H9 (cell line): ENCODE measurements at places on chromosomes 7 and 10.

GRCh38 chr7:107982918-107983389 is 20.0 kb downstream of the LAMB1 start:
- H3K27me3 ChIP-seq, result no peaks in the 10 kb centered on the region
- peaks cover 31% of the 10 kb centered on the region for H3K36me3 ChIP-seq
- no peaks in the 10 kb centered on the region for H3K4me1 ChIP-seq
- no peak overlapping the region for H3K4me3 ChIP-seq
- DNase-seq, result no peak

DNA sequence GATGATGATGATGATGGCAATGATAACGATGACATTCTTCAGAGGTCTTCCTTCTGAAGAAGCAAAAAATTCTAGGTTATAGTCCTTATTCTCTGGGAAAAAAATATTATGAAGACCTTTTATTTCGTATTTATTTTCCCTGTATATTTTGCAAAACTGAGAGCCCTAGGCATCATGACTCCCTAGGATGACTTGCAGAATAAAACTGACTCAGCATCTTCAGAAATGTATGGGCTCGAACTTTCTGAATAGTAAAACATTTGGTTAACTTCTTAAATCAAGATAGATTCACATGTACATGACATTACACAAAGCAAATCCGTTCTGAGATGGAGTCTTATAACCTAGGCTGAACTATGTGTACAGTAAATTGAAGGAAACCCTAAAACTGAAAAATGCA is 29.4 kb downstream of the DKK1 start:
- no peak overlapping the region for H3K4me3 ChIP-seq
- no peaks in the 10 kb centered on the region for H3K27me3 ChIP-seq
- no peaks in the 10 kb centered on the region for H3K4me1 ChIP-seq
- DNase-seq, result no peak

DNA sequence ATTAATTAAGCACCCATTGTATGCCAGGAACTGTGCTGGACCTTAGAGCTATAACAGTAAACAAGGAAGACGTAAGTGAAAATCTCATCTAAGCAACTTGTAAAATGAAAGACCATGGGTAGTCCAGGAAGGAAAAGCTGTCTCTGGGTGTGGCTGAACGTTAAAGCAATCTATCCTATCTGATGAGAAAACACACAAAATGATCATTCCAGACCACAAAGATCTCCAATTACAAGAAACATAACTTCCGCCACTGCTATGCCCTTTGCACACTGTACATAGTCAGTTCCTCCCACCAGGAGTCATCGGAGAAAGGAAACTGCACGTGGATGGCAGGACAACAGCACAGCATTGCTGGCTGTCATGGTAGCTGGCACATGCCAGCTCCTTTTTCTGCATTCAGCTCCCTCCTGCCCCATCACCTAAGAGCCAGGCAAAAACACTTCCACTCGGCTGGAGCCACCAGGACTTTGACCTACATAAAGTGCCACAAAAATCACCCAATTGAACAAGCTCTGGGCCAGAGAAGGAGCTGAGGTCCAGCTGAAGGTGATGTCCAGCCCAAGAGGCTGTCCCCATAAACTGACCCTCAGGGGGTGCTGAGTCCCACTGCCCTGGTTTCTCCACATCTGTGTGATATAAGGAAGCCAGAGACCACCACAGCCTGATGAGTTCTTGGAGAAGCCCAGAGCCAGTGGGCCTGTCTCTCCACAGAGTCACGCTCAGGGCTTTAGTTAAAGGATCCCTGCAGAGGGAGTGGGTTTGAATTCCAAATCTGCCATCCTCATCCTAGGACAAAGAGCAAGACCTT is 56.4 kb downstream of the STEAP1B start:
- no peak overlapping the region for H3K4me3 ChIP-seq
- peaks cover 3% of the 10 kb centered on the region; the same call in 1 of the 2 replicates for H3K4me1 ChIP-seq
- H3K36me3 ChIP-seq, result no peaks in the 10 kb centered on the region

DNA sequence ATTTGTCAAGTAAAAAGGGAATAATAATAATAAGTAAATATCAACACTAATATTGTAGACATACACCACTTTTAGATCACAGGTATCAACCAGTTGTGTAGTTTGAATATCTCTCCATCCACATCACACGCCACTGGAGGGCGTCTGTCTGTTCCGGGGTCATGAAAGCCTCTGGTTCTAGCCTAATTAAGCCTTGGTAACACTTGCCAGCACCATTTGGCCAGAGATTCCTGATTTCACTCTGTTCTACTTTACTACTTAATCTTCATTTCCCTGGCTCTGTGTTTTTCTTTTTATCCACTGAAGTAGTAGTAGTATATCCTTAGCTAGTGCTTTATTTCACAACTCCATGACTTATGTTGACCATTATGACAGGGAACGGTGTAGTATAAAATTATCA is 285.6 kb upstream of the POM121L12 start:
- DNase-seq, result peak; percentile 53
- H3K4me3 ChIP-seq, result no peak overlapping the region
- H3K36me3 ChIP-seq, result no peaks in the 10 kb centered on the region

DNA sequence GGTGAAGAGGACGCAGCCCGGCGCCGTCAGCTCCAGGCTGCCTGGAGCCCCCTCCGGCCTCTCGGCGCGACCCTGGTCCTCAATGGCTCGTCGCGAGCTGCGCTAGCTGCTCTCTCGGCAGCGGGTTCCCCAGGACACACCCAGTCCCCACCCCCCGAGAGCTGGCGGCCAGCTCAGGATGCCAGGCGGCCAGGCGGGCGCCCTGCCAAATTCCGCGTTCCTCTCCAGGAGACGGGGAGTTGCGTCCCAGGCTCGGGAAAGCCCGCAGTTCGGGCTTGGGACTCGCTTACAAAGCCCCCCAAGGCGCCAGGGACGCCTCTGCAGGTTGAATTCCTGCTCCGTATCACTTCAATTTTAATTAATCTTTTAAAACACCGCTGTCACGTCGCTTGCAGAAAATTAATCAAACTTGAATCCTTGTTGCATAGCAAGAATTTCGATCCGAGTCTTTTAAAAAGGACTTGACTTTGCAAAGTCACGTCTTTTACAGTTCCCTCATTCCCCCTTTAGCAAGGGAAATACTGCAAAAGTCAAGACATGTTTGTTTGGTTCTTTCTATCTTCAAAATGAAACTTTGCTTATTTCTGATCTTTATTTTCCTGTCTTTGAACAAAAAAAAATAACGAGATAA is 28.2 kb downstream of the SKIDA1 start:
- peaks cover 2% of the 10 kb centered on the region; the same call in 1 of the 3 replicates for H3K36me3 ChIP-seq
- peaks cover 19% of the 10 kb centered on the region; the same call in 1 of the 2 replicates for H3K27me3 ChIP-seq
- H3K4me3 ChIP-seq, result peak overlapping the region; percentile 88

DNA sequence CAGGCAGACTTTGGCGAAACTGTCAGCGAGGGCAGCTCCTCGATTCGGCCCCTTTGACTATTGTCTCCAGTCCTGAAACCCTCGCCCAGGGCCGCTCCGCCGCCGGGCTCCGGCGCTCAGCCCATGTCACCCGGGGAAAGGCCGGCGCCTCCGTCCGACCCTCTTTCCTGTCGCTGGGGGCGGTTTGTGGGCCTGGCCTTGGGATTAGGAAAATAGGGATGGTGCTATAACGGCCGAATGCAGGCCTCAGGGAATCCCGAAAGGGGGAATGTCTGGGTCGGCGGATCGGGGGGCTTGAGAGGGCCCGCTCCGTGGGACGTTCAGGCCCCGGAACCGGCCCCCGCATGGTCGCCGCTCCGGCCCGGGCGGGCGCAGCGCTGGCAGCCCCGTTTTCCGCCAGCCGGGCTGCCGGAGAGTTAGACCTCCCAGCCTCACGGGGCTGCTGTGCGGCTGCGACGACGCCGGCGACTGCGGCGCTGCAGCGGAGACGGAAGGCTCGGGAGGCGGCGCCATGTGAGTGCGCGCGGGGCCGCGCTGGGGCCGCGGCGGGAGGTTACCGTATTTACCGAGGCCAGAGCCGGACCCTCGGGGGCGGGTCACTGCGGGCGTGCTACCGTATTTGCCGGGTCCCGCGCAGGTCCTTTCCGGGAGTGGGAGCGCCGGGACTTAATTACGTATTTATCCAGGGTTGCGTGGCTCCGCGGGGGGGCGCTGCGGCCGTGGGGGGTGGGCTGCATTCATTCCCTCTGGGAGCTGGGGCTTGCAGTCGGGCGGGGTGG is 25.9 kb downstream of the ZNF775 start:
- no peak overlapping the region for H3K27ac ChIP-seq
- H3K36me3 ChIP-seq, result peaks cover 20% of the 10 kb centered on the region
- peaks cover 37% of the 10 kb centered on the region for H3K4me1 ChIP-seq

DNA sequence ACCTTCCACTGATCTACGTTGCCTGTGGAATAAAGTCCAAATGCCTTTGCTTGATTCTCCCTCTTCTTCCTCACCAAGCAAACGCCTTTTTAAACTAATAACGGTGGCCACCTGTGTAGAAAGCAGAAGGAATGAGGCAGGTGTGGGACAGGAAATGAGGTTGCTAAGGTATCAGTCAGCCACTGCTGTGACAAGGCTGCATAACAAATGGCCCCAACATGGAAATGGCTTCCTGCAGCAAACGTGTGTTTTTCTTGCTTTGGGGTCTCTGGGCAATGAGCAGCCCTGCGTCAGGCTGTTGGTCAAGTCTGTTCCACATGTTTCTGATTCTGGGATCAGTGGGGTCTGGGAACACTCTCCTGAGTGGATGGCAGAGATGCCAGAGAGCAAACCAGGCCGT is 56.0 kb upstream of the EN2 start:
- DNase-seq, result no peak
- H3K4me1 ChIP-seq, result no peaks in the 10 kb centered on the region
- no peak overlapping the region for H3K4me3 ChIP-seq

DNA sequence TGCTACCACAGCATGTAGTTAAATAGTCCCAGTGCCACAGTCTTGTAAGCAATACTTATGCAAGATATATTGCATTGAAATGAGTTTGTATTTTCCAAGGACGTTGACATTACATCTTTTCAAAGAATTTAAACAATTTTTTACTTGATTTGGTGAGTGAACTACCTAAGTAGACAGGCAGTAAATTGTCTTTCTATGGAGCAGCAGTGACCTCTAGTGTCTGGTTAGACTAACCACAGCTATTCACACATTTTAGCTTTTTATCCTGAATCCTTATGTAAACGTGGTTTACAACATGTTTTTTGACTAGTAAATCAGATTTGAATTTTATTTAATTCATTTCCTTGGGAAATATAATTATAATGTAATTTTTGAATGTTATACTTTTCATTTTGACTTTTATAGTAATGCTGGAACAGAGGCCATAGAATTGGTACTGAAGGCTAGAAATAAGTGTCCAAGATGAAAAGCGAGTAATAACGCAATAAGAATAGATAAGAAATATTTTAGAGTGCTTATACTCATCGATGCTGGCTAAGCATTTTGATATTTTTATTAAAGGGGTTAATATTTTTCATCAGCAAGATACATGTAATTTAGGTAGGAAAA is 5.6 kb downstream of the LRRTM3 start:
- peaks cover 13% of the 10 kb centered on the region for H3K4me1 ChIP-seq
- peaks cover 2% of the 10 kb centered on the region; the same call in 1 of the 2 replicates for H3K27me3 ChIP-seq
- no peak for DNase-seq

- no peaks in the 10 kb centered on the region for H3K27me3 ChIP-seq
- H3K4me3 ChIP-seq, result no peak overlapping the region
- no peak overlapping the region for H3K27ac ChIP-seq
- H3K4me1 ChIP-seq, result peaks cover 2% of the 10 kb centered on the region; the same call in 1 of the 2 replicates
These were observed 165.7 kb downstream of the SEMA3D start for GRCh38 chr7:85021101-85021704.

DNA sequence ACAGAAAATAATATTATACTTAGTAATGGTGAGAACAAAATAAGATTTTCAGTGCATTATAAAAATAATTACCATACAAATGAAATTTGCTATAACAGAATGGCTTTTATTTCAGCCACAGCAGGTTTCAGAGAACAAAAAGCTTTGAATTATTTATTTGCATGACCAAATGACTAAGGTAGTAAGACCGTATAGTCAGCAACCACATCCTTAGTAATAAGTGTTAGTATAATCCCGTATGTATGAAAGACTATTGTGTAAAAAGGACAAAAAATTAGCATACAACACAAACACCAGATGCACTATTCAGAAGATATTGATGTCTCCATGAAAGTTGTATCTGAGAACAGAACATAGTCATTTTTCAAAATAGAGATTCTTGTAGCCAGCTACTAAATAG is 12.2 kb downstream of the PDZD8 start:
- DNase-seq, result no peak
- no peak overlapping the region for H3K27ac ChIP-seq
- H3K4me1 ChIP-seq, result no peaks in the 10 kb centered on the region; the same call in 1 of the 2 replicates
- H3K36me3 ChIP-seq, result 0 out of 2 replicates have a peak, but pooled peaks cover 2% of the 10 kb centered on the region
- H3K27me3 ChIP-seq, result no peaks in the 10 kb centered on the region

- H3K36me3 ChIP-seq, result no peaks in the 10 kb centered on the region
- no peaks in the 10 kb centered on the region for H3K4me1 ChIP-seq
- no peak overlapping the region for H3K4me3 ChIP-seq
- H3K27me3 ChIP-seq, result no peaks in the 10 kb centered on the region; the same call in 1 of the 2 replicates
- no peak overlapping the region for H3K27ac ChIP-seq
These were observed 1.2 kb upstream of the FAS start for GRCh38 chr10:88989423-88989822.

GRCh38 chr10:29895456-29895855 is 163.9 kb downstream of the JCAD start:
- peak; percentile 46 for DNase-seq
- H3K27me3 ChIP-seq, result no peaks in the 10 kb centered on the region
- H3K4me3 ChIP-seq, result no peak overlapping the region
- H3K4me1 ChIP-seq, result no peaks in the 10 kb centered on the region
- H3K27ac ChIP-seq, result no peak overlapping the region

- H3K27me3 ChIP-seq, result no peaks in the 10 kb centered on the region
- H3K4me1 ChIP-seq, result no peaks in the 10 kb centered on the region; the same call in 1 of the 2 replicates
- DNase-seq, result no peak
These were observed 275.9 kb downstream of the SKAP2 start for GRCh38 chr7:26588511-26588910.

- no peak overlapping the region for H3K27ac ChIP-seq
- H3K4me1 ChIP-seq, result no peaks in the 10 kb centered on the region
These were observed 6.8 kb downstream of the PON1 start for GRCh38 chr7:95317546-95317945.

DNA sequence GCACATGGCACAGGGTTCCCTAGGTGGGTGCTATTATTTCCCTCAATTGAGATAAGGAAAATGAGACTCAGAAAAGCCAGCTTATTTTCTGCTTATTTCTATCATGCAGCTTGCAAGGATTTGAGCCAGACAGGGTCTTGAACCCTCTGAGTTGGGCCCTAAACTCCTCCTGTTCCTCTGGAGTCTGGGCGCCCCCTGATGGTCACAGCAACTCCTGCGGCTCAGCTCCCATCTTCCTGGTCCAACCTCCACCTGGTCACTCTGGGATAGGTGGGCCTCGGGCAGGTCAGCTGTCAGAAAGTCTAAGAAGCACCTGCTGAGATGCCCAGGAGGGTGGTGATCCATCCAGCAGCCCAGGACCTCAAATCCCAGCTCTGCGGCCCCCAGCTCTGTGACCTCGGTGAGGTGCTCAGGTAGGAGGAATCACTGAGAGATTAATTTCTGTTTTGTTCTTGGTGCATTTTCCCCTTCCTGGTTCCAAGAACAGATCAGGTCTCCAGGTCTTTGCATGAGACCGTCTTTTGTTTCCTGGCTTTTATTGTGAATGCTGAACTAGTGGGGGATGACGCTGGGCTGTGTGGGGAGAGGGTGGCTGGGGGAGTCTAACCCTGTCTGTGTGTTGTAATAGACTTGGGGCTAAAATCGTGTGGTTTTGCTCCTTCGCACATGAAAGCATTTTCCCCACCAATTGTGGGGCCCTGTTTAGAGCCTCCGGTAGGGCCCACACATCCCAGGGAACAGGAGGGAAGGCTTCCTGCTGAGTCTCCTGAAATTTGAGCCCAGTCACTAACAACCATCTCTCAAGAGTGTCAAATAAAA is 32.8 kb downstream of the TMEM130 start:
- no peaks in the 10 kb centered on the region for H3K4me1 ChIP-seq
- H3K27me3 ChIP-seq, result no peaks in the 10 kb centered on the region; the same call in 1 of the 2 replicates
- no peak overlapping the region for H3K4me3 ChIP-seq
- no peaks in the 10 kb centered on the region for H3K36me3 ChIP-seq
- DNase-seq, result peak; percentile 87
